ENCODE measurements at places on chromosomes 4 and X. TPM values are rescaled to one million over a fixed set of nuclear protein-coding genes. Genes with fewer than 3 reads are reported as not detected.

Gene AMTN
- not detected for total RNA-seq

- no peak for DNase-seq
These were observed 22.8 kb downstream of the CTBP1 start for GRCh38 chr4:1226144-1226481.

Gene SMR3B
- total RNA-seq: not detected

Gene S100G
- not detected for total RNA-seq

DNA sequence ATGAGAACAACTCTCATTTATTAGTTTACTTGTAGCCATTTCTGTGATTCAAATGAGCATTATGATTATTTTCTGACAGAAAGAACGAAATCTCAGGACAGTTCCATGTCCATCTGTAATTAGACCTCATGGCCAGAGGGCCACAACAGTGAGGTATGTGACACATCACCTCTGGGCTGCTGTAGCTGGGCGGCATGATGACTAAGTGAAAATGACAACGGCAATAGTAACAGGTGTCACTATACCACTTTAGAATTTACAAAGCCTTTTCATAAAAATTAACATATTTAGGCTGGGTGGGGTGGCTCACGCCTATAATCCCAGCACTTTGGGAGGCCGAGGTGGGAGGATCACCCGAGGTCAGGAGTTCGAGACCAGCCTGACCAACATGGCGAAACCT, 252.6 kb downstream of the CBR4 start:
- no peak for DNase-seq

- no peak for DNase-seq
These were observed 48.0 kb upstream of the APELA start for GRCh38 chr4:164828955-164829354.

- DNase-seq: no peak
These were observed 16.0 kb downstream of the CLOCK start for GRCh38 chr4:55530691-55531090.

Gene CLNK
- total RNA-seq: not detected

DNA sequence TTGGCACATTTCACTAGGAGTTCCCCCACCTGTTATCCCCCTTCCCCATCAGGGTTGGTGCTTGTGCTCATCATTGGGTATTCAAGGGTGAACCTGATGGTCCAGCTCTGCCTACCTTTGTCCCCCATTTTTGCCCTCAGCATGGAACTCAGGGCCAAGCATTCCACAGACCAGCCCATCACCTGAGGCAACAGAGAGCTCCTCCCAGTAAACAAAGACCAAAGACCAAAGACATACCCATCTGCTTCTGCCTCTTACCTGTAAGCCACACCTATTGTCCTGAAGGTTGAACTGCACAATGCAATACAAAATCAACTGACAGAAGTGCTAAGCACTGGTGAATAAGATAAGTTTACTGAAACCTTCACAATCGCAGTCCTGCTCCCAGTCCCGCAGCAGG, 237.5 kb downstream of the PAPSS1 start:
- no peak for DNase-seq

- no peak for DNase-seq
These were observed 190.9 kb downstream of the NDST4 start for GRCh38 chr4:114922592-114922933.

Gene ASMT
- not detected for total RNA-seq

- DNase-seq: no peak
These were observed 92.0 kb downstream of the PHEX start for GRCh38 chrX:22124098-22124497.

DNA sequence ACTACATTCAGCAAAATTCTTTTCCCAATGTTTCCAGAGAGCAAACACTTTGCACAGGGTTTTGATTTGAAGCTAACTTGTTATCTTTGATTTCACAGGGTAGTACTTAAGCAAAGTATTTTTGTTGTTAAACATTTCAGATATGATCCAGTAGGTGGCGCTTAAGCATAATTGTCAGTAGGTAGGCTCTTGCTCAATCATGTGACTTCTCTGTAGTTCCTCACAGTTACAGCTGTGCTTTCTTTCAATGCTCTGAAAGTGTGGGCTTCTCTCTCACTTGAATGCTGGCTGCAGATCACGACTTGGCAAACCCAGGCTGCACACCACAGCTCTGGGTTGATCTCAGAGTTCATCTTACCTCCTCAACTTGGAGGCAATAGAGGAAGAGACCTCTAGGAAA, 1016.5 kb downstream of the SH3BGRL start:
- no peak for DNase-seq

GRCh38 chr4:163544407-163545038, 50.0 kb downstream of the TMA16 start:
- no peak for DNase-seq

DNA sequence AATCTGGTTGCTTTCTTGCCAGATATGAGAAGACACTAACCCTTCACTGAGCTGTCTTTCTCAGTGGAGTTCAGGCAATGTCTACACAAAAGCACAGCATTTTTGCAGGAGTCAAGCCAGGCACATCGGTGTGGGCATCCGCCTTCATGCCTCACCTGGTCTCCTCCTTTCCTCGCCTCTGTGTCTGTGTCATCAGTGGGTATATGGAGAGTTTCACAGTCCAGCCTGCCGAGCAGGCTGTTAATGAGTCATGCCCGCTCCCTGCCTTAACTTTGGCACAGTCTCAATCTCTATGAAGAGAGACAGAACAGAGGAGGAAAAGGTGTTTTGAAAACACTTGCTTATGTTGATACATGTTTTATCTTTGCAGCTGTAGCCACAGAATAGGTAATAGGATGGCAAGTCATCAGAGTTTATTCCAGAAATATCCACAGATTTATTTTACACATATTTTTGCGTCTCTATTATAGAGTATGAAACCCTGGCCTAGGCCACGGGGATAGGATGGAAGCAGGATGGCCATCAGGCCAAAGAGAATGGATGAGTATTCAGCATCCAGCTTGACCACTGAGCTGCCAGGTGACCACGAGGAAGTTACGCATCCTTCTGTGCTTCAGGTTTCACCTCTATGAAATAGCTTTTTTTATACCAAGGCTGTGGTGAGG, 32.8 kb upstream of the MAML3 start:
- DNase-seq: no peak

GRCh38 chrX:97416461-97416860, 532.8 kb downstream of the RPA4 start:
- DNase-seq: no peak

DNA sequence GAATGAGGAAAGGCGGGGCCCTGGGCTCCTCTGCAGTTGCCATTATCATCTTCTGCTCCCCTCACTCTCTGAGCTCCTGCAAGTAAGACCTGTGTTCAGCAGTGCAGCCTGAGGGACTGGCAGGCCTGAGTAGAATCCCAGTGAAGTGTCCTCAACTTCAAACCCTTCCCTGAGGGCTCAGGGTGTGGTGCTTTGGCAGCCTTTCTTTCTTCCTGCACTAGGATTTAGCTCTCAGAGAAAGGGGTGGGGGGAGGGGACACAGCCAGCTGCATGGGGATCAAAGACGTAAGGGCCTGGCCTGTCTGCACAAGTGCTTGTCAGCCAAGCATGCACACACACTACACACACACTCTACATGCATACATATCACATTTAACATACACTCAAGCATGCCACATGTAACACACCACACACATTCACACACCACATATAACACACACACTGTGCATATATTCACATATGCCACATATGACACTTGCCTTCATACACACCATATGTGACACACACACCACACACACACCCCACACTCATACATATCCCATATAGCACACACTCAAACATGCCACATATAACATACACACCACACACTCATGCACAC, 223.4 kb upstream of the RPL34 start:
- DNase-seq: no peak

Gene RTL3
- 0.08 TPM for total RNA-seq

DNA sequence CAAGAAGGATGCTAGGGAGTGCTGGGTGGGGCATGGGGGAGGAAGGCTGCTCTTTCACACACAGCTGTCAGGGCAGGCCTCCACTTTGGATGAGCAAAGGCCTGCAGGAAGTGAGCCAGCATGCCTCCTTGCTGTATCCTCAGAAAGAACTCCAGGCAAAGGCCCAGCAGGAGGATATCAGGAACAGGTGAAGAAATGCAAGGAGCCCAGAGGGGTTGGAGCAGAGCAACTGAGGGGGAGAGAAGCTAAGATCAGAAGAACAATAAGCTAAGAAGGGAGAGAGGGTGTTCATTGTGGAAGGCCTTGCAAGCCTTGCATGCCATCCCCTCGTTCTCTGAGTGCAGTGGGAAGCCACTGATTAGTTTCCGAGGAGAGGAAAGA, 115.1 kb downstream of the CAMK2D start:
- DNase-seq: no peak

Gene VSIG4
- 65.1 TPM for total RNA-seq

DNA sequence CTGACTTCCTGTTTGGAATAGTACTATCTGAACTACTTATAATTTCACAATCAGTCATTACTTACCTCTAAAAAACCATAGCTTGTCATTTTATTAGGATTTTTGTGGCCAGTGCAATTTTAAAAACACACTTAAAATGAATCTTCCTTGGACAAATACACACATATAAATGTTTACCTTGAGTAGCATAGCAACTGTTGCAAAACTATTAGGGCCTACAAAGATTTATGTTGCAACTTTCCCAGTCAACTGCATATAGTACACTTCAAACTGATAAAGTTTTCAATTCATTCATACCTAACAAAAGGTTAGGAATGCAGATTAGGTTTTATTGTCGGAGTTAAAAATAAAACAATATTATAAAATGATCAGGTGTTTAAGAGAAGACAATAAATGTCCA, 193.0 kb downstream of the PDGFC start:
- no peak for DNase-seq

GRCh38 chrX:104041003-104041402, 1.2 kb downstream of the H2BW2 start:
- no peak for DNase-seq

Gene MAD2L1
- 1.4 TPM for total RNA-seq

Gene AVPR2
- total RNA-seq: 3.2 TPM

Gene CTAG1B
- not detected for total RNA-seq

DNA sequence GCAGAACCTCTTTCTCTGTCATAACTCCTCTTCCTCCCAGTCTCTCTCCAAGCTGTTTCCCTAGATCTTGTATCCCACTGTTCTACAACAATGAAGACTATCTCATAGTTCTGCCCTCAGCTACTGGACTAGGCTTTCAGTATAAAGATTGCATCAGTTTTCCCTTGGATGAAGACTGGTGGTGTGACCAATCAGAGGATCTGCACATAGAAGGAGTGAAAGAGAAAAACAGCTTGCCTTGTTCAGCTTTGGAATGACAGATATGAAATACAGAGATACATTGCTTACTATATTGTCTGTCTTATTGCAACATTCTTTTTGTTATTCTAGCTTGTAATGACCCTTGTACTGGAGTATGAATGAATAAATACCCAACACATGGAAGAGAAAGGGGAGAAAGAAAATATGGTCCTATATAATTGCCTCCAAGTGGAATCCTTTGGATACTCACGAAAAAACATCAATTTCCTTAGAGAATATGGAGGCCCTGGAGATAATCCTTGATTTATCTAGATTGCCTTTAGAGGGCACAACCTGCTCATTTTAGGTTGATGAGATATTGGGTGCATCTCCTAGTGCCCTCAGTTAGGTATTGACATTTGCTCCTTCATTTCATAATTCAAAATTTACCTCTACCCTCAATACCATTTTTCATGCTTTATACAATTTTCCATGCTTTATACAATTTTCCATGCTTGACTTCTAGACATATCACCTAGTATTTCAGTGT, 395.8 kb downstream of the NAF1 start:
- no peak for DNase-seq

DNA sequence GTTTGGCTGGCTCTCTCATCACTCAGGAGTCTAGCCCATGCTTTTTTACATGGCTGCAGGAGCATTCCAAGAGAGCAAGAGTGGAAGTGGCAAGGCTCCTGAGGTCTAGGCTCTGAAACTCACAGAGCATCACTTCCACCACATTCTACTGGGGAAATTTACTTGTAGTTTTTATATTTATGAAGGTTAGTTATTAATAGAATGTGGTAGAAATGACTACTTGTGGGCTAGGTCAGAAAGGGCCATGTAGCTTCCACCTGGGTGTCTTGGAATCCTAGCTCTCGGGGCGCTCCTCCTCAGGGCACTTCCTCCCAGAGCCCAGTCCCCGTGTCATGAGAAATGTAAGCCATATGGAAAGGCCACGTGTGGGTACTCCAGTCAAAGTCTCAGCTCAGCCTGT, 127.0 kb upstream of the CASK start:
- DNase-seq: no peak

DNA sequence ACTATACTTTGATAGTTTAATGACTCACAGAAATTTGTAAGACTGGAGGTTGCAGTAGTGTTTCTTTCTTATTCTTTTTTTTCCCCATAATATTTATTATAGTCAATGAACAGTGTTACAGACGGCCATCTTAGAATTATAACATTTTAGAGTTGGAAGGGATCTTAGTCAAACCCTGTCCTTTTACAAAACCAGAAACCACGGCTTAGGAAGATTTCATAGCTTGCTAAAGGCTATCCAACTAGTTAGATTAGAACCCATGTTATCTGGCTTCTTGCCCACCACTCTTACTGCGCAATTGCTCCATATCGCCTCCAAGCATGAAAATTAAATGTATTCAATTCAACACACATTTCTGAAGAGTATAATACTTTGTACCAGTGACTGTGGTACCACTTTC, 1.1 kb downstream of the XIAP start:
- DNase-seq: no peak

GRCh38 chrX:151702741-151703340, 7.6 kb downstream of the PRRG3 start:
- DNase-seq: no peak

- DNase-seq: no peak
These were observed 27.0 kb downstream of the PROM1 start for GRCh38 chr4:16056681-16057385.

DNA sequence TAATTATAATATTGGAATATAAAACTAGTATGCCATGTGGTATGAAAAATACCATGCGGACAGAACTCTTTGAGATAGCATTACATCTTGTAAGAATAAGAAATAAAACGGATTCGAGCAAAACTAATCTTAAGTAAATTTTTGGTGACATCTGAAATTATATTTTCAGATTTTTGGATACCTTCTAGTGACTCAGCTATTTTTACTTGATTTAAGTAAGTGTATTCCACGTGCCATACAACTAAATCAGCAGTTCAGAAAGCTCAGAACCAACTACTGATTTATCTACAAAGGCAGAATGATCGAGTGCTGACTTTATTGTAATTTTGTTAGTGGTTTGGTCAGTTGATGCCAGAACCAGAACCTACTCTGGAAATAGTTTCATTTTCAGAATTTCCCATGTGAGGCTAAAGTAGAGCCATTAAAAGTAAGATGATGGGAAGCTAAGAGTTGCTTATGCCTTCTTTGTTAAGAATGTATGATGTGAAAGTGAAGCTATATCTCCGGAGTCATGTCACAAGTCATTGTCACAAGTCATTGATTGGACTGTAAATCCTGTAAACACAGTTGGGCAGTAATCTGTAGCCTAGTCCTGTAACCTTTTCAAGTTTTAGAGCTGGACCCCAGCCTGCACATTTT, 4.0 kb downstream of the ING2 start:
- no peak for DNase-seq

GRCh38 chr4:48038666-48039065, 22.1 kb downstream of the NIPAL1 start:
- DNase-seq: no peak

Gene CFAP99
- not detected for total RNA-seq

Gene TMEM31
- total RNA-seq: not detected

Gene ANAPC4
- 13.5 TPM for total RNA-seq

GRCh38 chrX:11908371-11908770, 150.3 kb downstream of the MSL3 start:
- no peak for DNase-seq

Gene GRID2
- 0.05 TPM for total RNA-seq

- no peak for DNase-seq
These were observed 35.5 kb upstream of the CCKAR start for GRCh38 chr4:26525771-26526150.

- DNase-seq: no peak
These were observed 55.1 kb downstream of the CLCN5 start for GRCh38 chrX:49977319-49978090.

All from Right ventricle myocardium inferior (tissue), 1 donor.